B cell (primary cell): ENCODE measurements at places on chromosomes 4 and X. TPM values are rescaled to one million over a fixed set of nuclear protein-coding genes. Genes with fewer than 3 reads are reported as not detected.

DNA sequence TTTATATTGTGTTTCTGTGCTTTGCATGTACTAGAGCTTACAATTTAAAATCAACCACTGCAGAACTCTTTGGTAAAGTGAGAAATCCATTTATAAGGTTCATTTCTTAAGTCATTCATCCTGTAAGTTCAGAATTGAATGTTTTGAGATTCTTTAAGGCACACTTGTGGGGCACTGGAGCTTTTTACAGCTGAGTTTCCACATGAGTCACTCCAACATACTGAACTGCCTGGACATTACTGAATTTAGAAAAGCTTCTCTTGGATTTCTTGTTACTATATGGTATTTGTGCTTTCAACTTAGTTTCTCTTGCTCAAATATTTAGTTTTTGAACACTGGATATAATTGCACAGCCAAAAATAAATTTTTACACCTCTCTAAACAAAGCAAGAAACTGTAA, 226.3 kb downstream of the PACRGL start:
- H3K27ac ChIP-seq, result no peak overlapping the region
- H3K4me3 ChIP-seq, result no peak overlapping the region
- DNase-seq, result no peak
- no peaks in the 10 kb centered on the region for H3K4me1 ChIP-seq

UGT2A1 gene
- not detected in 2 replicates for total RNA-seq

DNA sequence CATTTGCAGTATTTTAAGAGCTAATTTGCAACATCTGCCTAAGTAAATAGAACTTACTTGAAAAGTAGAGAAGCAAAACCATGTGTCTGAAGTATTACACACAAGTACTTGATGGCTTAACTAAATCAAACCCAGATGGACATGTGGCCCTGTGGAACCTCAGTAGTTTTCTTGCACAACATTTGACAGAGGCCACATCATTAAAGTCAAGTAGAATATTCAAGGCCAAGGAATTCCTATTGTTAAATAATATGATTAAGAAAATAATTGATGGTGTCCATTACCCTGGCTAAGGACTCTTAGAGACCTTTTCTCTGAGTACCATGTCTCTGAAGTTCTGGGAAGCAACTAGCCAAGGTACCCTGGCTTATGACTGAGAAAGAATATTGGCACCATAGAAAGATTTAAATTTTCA, 135.4 kb upstream of the OTUD4 start:
- no peak overlapping the region for H3K4me3 ChIP-seq
- no peaks in the 10 kb centered on the region for H3K4me1 ChIP-seq
- no peak for DNase-seq
- peaks cover 3% of the 10 kb centered on the region for H3K27me3 ChIP-seq
- no peaks in the 10 kb centered on the region for H3K36me3 ChIP-seq
- no peak overlapping the region for H3K27ac ChIP-seq

RHOXF1 gene
- total RNA-seq, result not detected in 2 replicates

GRCh38 chrX:66731398-66731797, 92.5 kb upstream of the EDA2R start:
- H3K27me3 ChIP-seq, result no peaks in the 10 kb centered on the region
- no peaks in the 10 kb centered on the region for H3K36me3 ChIP-seq
- H3K4me1 ChIP-seq, result no peaks in the 10 kb centered on the region
- no peak overlapping the region for H3K27ac ChIP-seq

SFRP2 gene
- total RNA-seq, result not detected in 2 replicates

SSX4B gene
- not detected in 2 replicates for total RNA-seq

CENPVL2 gene
- not detected in 2 replicates for total RNA-seq

IL3RA gene
- 1.6 and 2.8 TPM in 2 replicates for total RNA-seq

- H3K27me3 ChIP-seq, result no peaks in the 10 kb centered on the region
- no peaks in the 10 kb centered on the region for H3K36me3 ChIP-seq
- no peak for DNase-seq
- H3K4me3 ChIP-seq, result no peak overlapping the region
- no peak overlapping the region for H3K27ac ChIP-seq
Observed at GRCh38 chr4:148266921-148267320, 175.3 kb downstream of the NR3C2 start.

DGAT2L6 gene
- total RNA-seq, result not detected in 2 replicates

KLKB1 gene
- 0.44 and 0.73 TPM in 2 replicates for total RNA-seq

DNA sequence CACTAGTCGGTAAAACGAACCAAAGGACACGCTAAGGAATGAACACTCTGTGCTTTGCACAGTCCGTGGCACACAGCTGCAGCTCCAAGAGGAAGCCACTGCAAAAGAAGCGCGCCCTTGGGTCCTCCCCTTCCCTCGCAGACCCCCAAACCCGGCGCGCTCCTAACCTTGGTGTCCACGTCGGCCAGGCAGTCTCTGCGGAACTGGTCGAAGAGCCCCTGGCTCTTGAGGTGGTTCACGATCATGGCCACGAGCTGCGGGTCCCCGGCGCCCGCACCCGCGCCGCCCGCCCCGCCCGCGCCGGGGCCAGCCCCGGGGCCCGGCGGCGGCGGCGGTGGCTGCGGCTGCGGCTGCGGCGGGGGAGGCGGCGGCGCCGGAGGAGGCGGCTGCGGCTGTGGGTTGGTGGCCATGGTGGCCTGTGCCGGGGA, 333 bp downstream of the BOD1L1 start:
- H3K27me3 ChIP-seq, result no peaks in the 10 kb centered on the region
- peak overlapping the region; percentile 85 for H3K4me3 ChIP-seq
- H3K4me1 ChIP-seq, result peaks cover 40% of the 10 kb centered on the region
- peaks cover 13% of the 10 kb centered on the region for H3K36me3 ChIP-seq
- no peak for DNase-seq

- H3K36me3 ChIP-seq, result no peaks in the 10 kb centered on the region
- no peaks in the 10 kb centered on the region for H3K4me1 ChIP-seq
- H3K27ac ChIP-seq, result no peak overlapping the region
- no peak overlapping the region for H3K4me3 ChIP-seq
Observed at GRCh38 chrX:83966347-83966746, 105.4 kb downstream of the CYLC1 start.

- no peak overlapping the region for H3K4me3 ChIP-seq
- peaks cover 3% of the 10 kb centered on the region for H3K27me3 ChIP-seq
- no peak overlapping the region for H3K27ac ChIP-seq
- H3K36me3 ChIP-seq, result no peaks in the 10 kb centered on the region
Observed at GRCh38 chr4:165514739-165515138, 135.9 kb downstream of the CPE start.

- no peaks in the 10 kb centered on the region for H3K27me3 ChIP-seq
- H3K36me3 ChIP-seq, result no peaks in the 10 kb centered on the region
- DNase-seq, result no peak
- H3K4me1 ChIP-seq, result no peaks in the 10 kb centered on the region
- H3K4me3 ChIP-seq, result no peak overlapping the region
- no peak overlapping the region for H3K27ac ChIP-seq
Observed at GRCh38 chr4:141926406-141926805, 290.0 kb downstream of the IL15 start.

PGAM4 gene
- total RNA-seq, result not detected in 2 replicates

- no peaks in the 10 kb centered on the region for H3K4me1 ChIP-seq
- H3K4me3 ChIP-seq, result no peak overlapping the region
- H3K27ac ChIP-seq, result no peak overlapping the region
Observed at GRCh38 chrX:65575022-65575421, 40.4 kb upstream of the LAS1L start.

ANTXR2 gene
- total RNA-seq, result 63.0 and 68.8 TPM in 2 replicates

GRCh38 chrX:68934421-68934820, 105.6 kb downstream of the EFNB1 start:
- H3K36me3 ChIP-seq, result no peaks in the 10 kb centered on the region
- H3K27ac ChIP-seq, result no peak overlapping the region
- H3K27me3 ChIP-seq, result no peaks in the 10 kb centered on the region
- H3K4me1 ChIP-seq, result no peaks in the 10 kb centered on the region

GRCh38 chrX:134374910-134375309, 85.1 kb upstream of the HPRT1 start:
- H3K27me3 ChIP-seq, result no peaks in the 10 kb centered on the region
- peaks cover 14% of the 10 kb centered on the region for H3K4me1 ChIP-seq

DNA sequence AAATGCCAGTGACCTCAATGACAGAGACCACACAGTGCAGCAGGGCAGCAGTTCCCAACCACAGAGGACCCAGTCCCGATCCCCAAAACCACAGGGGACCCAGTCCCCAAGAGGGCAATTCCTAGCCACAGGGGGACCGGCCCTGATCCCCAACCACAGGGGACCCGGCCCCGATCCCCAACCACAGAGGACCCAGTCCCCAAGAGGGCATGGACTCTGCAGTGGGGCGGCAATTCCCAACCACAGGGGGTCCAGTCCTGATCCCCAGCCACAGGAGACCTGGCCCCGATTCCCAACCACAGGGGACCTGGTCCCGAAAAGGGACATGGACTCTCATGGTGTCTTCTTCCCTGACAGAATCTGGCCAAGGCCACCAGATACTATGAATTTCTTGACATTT, 136.3 kb downstream of the AFAP1 start:
- H3K36me3 ChIP-seq, result no peaks in the 10 kb centered on the region
- H3K27me3 ChIP-seq, result no peaks in the 10 kb centered on the region
- H3K27ac ChIP-seq, result no peak overlapping the region
- no peak overlapping the region for H3K4me3 ChIP-seq

PIR gene
- total RNA-seq, result 0.22 and 0.24 TPM in 2 replicates

DNA sequence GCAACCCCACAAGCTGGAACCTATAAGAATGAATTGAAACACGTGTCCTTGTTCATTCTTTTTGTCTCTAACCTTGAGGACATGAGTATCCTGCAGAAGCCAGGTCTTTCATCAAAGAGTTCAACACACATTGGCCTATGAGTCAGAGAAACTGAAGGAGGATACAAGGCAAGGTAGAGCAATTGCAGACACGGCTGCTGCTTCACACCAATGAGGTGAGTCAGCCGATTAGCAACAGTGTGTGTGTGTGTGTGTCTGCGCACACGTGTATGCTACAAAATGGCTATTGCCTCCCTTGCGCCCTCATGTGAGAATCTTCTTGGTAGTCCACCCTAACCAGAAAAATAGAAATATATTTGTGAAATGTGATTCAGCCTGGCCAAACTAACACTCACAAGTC, 1477.7 kb upstream of the IGFBP7 start:
- H3K4me3 ChIP-seq, result no peak overlapping the region
- no peaks in the 10 kb centered on the region for H3K4me1 ChIP-seq
- no peak overlapping the region for H3K27ac ChIP-seq
- DNase-seq, result no peak
- no peaks in the 10 kb centered on the region for H3K36me3 ChIP-seq

DNA sequence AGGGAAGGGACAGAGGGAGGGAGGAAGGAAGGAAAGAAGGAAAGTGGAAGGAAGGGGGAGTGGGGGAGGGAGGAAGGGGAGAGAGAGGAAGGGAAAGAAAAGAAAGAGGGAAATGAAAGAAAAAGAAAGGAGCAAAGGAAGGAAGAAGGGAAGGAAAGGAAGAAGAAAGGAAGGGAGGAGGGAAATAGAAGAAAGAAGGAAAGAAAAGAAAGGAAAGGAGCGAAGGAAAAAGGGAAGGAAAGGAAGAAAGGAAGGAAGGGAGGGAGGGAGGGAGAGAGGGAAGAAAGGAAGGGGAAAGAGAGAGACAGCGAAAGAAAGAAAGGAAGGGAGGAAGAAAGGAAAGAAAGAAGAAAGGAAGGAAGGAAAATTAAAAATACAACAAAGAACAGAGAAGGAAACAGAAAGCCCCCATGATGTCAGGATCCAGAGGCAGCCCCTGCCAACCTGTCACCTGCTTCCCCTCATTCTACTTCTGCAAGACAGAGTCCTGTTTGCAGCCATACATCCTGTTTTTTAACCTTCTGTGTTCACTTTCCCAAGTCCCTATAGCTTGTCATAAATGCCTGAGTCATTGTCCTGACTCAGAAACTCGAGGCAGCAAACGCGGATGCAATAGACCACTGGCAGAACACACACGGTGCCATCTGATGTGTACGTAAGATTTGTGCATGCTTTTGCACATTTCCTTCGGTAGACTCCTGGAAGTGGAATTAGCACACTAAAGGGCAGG, 77.0 kb upstream of the C4orf50 start:
- H3K27me3 ChIP-seq, result no peaks in the 10 kb centered on the region
- H3K36me3 ChIP-seq, result no peaks in the 10 kb centered on the region
- no peak overlapping the region for H3K4me3 ChIP-seq
- no peak for DNase-seq
- H3K4me1 ChIP-seq, result no peaks in the 10 kb centered on the region

DNA sequence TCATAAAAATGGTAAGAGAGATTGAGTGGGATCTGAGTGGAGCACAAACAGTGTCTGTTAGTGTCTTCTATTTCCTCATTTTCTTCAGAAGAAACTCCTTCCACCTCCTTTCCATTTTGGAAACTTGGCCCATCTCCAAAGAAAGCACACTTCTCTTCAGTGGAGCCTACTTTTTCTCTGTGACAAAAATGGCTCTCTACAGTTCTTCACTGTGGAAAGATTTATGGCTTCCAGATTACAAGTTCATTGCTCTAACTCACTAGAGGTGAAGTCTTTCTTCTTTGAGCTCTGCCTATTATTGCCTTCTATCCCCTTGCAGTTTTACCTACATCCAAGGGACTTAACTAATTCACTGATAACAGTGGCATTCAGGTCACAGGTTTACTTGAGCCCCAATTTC, 325.8 kb downstream of the ANTXR2 start:
- H3K4me3 ChIP-seq, result no peak overlapping the region
- H3K27ac ChIP-seq, result no peak overlapping the region
- H3K27me3 ChIP-seq, result no peaks in the 10 kb centered on the region
- no peaks in the 10 kb centered on the region for H3K4me1 ChIP-seq

SPIN2B gene
- total RNA-seq, result 23.5 and 29.7 TPM in 2 replicates
